ENCODE measurements at places on chromosomes 6 and 20. TPM values are rescaled to one million over a fixed set of nuclear protein-coding genes. Genes with fewer than 3 reads are reported as not detected.
A peak's percentile ranks its signal among the peaks of the same experiment; 100 is the strongest.

CST5 gene
- total RNA-seq = not detected

- DNase-seq = no peak
- no peaks in the 10 kb centered on the region for H3K36me3 ChIP-seq
- H3K27me3 ChIP-seq = no peaks in the 10 kb centered on the region
- H3K4me1 ChIP-seq = no peaks in the 10 kb centered on the region
- no peak overlapping the region for H3K27ac ChIP-seq
- no peak overlapping the region for H3K4me3 ChIP-seq
These were observed 94.7 kb upstream of the PLCB4 start for GRCh38 chr20:8974009-8974708.

OR2H2 gene
- not detected for total RNA-seq

- peaks cover 59% of the 10 kb centered on the region for H3K4me1 ChIP-seq
- peak; percentile 96 for DNase-seq
- H3K4me3 ChIP-seq = no peak overlapping the region
- H3K27me3 ChIP-seq = no peaks in the 10 kb centered on the region
- peak overlapping the region; percentile 91 for H3K27ac ChIP-seq
- no peaks in the 10 kb centered on the region for H3K36me3 ChIP-seq
These were observed 66.3 kb upstream of the CD93 start for GRCh38 chr20:23152308-23152892.

DNA sequence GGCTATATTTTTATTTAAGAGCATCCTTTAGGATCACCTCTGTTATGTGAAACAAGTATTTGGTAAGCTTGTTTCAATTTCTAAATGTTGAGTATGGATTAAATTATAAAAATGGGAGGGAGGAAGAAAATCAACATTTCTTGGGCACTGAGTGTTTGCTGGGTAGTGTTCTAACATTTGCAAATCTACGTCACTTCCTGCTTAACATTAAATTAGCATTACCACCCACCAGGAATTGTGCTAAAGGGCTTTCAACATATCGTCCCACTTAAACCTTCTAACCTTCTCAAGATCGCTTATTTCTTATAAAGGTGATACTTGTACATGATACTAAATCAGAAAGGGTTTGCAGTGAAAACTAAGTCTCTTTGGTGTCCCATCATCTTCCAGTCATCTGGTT is 7.9 kb upstream of the TMEM217 start:
- no peaks in the 10 kb centered on the region for H3K27me3 ChIP-seq
- H3K36me3 ChIP-seq = peaks cover 9% of the 10 kb centered on the region
- H3K4me1 ChIP-seq = no peaks in the 10 kb centered on the region
- no peak overlapping the region for H3K4me3 ChIP-seq
- no peak overlapping the region for H3K27ac ChIP-seq

DNA sequence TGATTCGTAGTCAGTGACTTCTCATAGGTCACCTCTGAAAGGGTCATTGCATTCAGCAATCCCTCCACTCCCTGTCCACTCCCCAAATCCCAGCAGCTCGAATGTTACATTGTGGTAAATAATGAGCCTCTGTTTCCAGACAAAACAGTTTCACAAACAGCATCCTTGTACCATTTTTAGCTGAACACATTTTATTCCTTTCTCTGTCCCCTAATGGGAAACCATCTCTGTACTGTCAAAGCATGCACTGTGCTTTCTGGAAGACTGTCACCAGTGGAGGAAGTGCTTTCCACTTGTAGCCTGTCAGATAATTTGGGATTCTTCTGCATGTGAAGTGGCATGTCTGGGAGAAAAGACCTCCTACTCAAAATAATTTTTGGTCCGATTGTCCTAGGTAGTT is 82.0 kb downstream of the SLC35F1 start:
- H3K27me3 ChIP-seq = no peaks in the 10 kb centered on the region
- H3K36me3 ChIP-seq = no peaks in the 10 kb centered on the region
- no peak overlapping the region for H3K4me3 ChIP-seq
- no peak overlapping the region for H3K27ac ChIP-seq

DNA sequence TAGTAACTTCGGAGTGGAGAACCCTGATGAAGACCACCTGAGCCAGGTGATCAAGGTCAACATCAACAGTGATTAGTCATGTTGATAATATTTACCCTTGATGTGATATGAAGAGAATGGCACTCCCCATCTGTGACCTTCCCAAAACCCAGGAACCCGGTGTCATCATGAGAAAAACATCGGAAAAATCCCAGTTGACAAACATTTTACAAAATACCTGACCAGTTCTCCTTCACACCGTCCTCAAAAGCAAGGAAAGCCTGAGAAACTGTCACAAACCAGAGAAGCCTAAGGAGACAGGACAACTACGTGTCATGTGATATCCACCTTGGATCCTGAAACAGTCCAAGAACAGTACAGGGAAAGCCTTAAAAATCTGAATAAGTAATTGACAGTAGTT is 197.3 kb downstream of the ZMYND8 start:
- no peaks in the 10 kb centered on the region for H3K27me3 ChIP-seq
- DNase-seq = no peak
- H3K4me3 ChIP-seq = no peak overlapping the region
- H3K4me1 ChIP-seq = no peaks in the 10 kb centered on the region
- no peak overlapping the region for H3K27ac ChIP-seq
- H3K36me3 ChIP-seq = no peaks in the 10 kb centered on the region

DNA sequence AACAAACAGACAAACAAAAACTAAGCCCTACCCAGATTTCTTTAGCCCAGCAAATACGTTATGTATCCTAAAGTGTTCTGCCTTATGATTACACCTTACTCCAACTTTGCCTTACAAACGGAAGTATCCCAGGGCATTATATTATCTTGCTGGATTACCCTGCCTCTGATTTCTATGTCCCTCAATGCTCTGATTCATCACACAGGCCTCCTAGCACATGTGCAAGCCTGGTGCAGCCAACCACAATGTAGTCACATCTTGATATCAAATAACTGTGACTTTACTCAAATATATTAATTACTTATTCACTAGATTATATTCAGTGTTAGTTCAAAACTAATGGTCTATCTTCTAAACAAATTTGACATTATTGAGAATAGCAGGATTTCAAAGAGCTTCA is 598.6 kb downstream of the TBC1D32 start:
- DNase-seq = no peak
- no peaks in the 10 kb centered on the region for H3K4me1 ChIP-seq
- H3K36me3 ChIP-seq = no peaks in the 10 kb centered on the region
- no peak overlapping the region for H3K4me3 ChIP-seq
- H3K27ac ChIP-seq = no peak overlapping the region

DNA sequence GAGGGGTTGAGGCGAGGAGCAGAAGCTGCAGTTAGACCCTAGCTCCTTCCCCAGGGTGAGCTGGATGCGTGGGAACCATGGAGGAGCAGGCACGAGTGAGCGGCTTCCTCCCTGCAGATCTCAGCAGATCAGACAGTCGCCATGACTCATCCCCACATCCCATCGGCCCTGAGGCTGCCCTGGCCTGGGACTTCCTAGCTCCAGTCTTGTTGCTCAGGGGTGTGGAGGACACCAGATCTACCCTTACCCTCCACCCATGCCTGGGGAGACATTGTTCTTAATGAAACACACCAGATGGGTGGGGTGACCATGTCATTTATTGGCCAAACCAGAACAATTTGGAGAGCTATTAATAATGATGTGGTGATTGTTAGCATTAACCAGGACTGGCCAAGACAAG is 36.3 kb upstream of the TGM2 start:
- H3K4me1 ChIP-seq = peaks cover 40% of the 10 kb centered on the region
- DNase-seq = peak; percentile 96
- H3K36me3 ChIP-seq = no peaks in the 10 kb centered on the region
- no peaks in the 10 kb centered on the region for H3K27me3 ChIP-seq
- no peak overlapping the region for H3K4me3 ChIP-seq

DNA sequence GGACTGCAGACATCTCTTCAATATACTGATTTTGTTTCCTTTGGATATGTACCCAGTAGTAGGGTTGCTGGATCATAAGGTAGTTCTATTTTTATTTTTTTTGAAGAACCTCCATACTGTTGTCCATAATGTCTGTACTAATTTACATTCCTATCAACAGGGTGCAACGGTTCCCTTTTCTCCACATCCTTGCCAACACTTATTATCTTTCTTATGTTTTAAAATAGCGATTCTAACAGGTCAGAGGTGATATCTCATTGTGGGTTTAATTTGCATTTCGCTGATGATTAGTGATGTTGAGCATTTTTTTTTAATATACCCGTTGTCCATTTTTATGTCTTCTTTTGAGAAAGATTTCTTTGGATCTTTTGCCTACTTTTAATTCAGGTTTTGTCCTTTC is 2.0 kb upstream of the TP53RK start:
- H3K4me3 ChIP-seq = no peak overlapping the region
- no peaks in the 10 kb centered on the region for H3K27me3 ChIP-seq
- no peak overlapping the region for H3K27ac ChIP-seq
- peaks cover 26% of the 10 kb centered on the region for H3K4me1 ChIP-seq
- no peak for DNase-seq

DNA sequence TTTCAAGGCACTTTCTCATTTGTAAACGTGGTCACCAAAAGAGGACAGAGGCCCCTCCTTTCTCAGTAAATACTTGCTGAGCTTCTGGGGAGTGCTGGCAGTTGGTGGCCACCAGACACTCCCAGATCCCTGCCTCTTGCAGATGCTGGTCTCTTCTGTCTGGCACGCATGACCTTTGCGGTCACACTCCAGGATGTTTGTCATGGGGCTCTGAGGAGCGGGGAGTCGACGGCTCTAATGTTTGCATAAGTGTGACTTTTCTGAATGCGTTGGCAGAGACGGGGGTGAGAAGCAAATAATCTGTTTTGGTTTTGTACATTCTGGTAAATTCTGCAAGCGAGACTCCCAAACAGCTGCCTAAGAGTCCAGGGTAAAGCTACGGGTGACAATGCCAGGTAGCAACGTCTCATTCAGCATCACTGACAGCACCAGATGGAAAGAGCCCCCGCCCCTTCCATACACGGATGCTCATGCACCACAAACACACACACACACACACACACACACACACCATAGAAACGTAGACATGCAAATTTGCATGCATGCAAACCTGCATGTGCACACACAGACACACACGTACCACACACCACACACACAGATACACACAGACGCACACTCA is 101.1 kb downstream of the YTHDF1 start:
- H3K27me3 ChIP-seq = peaks cover 8% of the 10 kb centered on the region

- no peak overlapping the region for H3K27ac ChIP-seq
- no peaks in the 10 kb centered on the region for H3K36me3 ChIP-seq
- H3K4me1 ChIP-seq = no peaks in the 10 kb centered on the region
- DNase-seq = no peak
- no peaks in the 10 kb centered on the region for H3K27me3 ChIP-seq
These were observed 7.6 kb upstream of the SLC17A4 start for GRCh38 chr6:25746968-25747367.

- H3K4me3 ChIP-seq = no peak overlapping the region
- H3K27ac ChIP-seq = no peak overlapping the region
- H3K36me3 ChIP-seq = peaks cover 31% of the 10 kb centered on the region
- DNase-seq = no peak
- H3K27me3 ChIP-seq = no peaks in the 10 kb centered on the region
- H3K4me1 ChIP-seq = no peaks in the 10 kb centered on the region
These were observed 34.8 kb upstream of the BAG2 start for GRCh38 chr6:57137350-57137749.

GRCh38 chr6:2876210-2877056 is 26.7 kb downstream of the SERPINB9 start:
- H3K4me3 ChIP-seq = peak overlapping the region; percentile 56
- H3K27ac ChIP-seq = peak overlapping the region; percentile 67
- peak; percentile 98 for DNase-seq
- no peaks in the 10 kb centered on the region for H3K36me3 ChIP-seq
- H3K4me1 ChIP-seq = peaks cover 15% of the 10 kb centered on the region
- peaks cover 19% of the 10 kb centered on the region for H3K27me3 ChIP-seq

CYB5R4 gene
- 8.5 TPM for total RNA-seq

CCM2L gene
- total RNA-seq = not detected

GRCh38 chr20:4029505-4030467 is 14.4 kb upstream of the RNF24 start:
- H3K4me1 ChIP-seq = peaks cover 11% of the 10 kb centered on the region
- no peak for DNase-seq
- H3K27me3 ChIP-seq = peaks cover 2% of the 10 kb centered on the region
- no peak overlapping the region for H3K4me3 ChIP-seq
- H3K27ac ChIP-seq = no peak overlapping the region

DNA sequence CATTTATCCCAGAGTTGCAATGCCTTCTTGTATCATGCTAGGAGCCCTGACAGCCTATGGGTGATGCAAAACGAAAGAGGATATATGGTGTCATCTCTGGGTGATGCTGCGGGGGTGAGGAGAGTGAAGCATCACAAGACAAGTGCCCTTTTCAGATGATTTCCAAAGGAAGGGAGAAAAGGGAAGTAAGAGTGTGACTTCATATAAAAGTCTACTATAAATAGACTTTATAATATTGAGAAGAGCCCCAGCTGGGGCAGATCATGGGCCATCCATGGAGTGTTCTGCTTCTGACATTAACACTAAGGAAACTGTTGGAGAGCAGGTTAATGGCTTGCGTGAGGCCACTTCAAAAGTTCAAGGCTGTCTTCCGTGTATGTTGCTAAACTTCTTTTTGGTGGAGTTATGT is 4.4 kb downstream of the CD83 start:
- H3K27me3 ChIP-seq = no peaks in the 10 kb centered on the region
- H3K36me3 ChIP-seq = no peaks in the 10 kb centered on the region
- DNase-seq = no peak

- H3K4me1 ChIP-seq = peaks cover 29% of the 10 kb centered on the region
- DNase-seq = peak; percentile 45
- no peaks in the 10 kb centered on the region for H3K27me3 ChIP-seq
- H3K4me3 ChIP-seq = peak overlapping the region; percentile 95
- peak overlapping the region; percentile 100 for H3K27ac ChIP-seq
These were observed 973 bp upstream of the BRD2 start for GRCh38 chr6:32967151-32968091.

DNA sequence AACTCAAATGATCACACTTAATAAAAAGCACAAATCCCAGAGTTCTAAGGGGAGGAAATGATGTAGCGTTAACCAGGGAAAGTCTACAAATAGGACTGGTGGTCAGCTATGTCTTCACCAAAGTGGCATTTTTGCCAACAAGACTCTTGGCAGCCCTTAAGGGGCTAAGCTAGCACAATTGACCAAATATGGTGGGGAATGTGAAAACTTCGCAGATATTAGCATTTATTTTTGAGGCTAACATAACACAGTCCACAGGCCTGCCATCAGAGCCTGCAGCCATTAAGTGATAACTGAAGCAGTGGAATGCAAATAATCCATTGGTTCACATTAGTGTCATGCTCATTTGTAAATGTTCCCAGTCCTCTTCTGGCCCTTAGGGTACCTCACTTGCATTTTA is 274.6 kb downstream of the FOXC1 start:
- H3K4me3 ChIP-seq = no peak overlapping the region
- no peak overlapping the region for H3K27ac ChIP-seq
- H3K27me3 ChIP-seq = no peaks in the 10 kb centered on the region
- DNase-seq = no peak
- H3K4me1 ChIP-seq = peaks cover 12% of the 10 kb centered on the region

CLDN20 gene
- not detected for total RNA-seq

All from osteoblast (primary cell).